Activated T-helper 1 cell treated with anti-CD3 and anti-CD28 coated beads, Interleukin-12 subunit alpha, Interleukin-12 subunit beta, Interleukin-2, Interleukin-4 antibody, amounts not matched to agents 30 ng/mL and 10 ng/mL and 1 ng/mL, durations not matched to agents 14 hours and 24 hours and 36 hours (primary cell): ENCODE measurements at places on chromosomes 12 and 14.
A peak's percentile ranks its signal among the peaks of the same experiment; 100 is the strongest.

DNA sequence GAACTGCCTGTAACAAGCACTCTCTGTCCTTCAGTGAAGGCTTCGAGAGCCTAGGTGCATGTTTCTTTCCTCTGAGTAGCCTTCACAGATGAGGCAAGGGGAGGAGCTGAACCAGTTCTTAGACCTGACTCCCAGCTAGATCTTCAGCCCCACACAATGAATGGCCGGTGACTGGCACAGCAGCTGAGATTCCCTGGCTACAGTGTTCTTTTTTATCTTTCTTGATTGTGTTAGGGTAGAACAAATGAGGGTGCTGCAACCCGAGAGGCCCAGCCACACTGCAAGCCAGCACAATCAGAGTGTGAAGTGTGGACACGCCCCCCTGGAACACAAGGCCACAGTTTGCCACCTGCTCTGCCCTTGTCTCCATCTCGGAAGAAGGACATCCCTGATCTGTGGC is 19.1 kb upstream of the COL2A1 start:
- H3K36me3 ChIP-seq = no peaks in the 10 kb centered on the region
- H3K27ac ChIP-seq = no peak overlapping the region
- H3K27me3 ChIP-seq = peaks cover 28% of the 10 kb centered on the region
- H3K4me1 ChIP-seq = no peaks in the 10 kb centered on the region
- no peak for DNase-seq

GRCh38 chr14:50560931-50561285 is 963 bp downstream of the ATL1 start:
- peaks cover 20% of the 10 kb centered on the region for H3K4me1 ChIP-seq
- peak; percentile 30 for DNase-seq
- peak overlapping the region; percentile 83 for H3K4me3 ChIP-seq
- H3K36me3 ChIP-seq = no peaks in the 10 kb centered on the region
- H3K27ac ChIP-seq = no peak overlapping the region

DNA sequence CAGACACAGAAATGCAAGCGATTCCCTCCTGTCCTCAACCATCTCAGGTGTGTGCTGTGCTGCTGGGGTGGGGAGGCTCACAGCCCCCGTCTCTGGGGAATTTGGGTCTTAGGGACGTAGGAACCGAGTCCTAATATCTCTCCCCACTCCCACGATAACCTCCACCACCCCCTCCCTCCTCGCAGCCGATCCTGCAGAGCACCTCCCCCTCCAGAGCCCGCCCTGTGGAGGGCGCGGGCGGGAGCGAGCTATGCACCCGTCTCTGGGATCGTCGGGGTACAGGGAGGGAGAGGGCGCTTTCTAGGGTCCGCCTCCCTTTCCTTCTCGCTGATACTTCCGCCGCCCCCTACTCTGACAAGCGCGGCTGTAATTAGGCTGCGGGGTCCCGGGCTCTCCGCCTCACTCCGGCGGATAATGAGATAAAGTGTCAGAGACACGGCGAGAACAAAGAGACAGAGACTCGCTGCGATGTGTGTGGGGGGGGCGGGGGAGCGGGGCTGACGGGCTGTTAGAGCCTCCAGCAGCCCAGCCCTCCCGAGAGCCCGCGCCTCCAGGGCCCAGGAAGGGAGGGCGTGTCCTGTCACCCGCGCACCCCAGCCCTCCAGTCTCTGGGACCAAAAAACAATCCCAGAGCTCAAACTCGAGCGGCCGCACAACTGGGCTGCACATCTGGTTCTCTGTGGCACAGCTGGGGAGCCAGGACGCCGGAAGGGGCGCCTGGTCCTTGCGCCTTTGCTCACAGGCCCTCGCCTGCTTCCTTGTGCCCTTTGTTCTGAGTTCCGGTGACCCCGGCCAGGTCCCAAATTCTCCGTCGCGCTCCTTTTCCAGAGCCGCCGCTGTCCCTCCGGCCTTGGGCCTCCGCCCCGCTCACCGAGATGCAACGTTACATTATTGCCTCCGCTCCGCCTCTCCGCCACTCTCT is 8.7 kb downstream of the SHMT2 start:
- H3K27me3 ChIP-seq = peaks cover 45% of the 10 kb centered on the region
- DNase-seq = no peak
- H3K4me3 ChIP-seq = peak overlapping the region; percentile 95
- H3K36me3 ChIP-seq = peaks cover 21% of the 10 kb centered on the region

- H3K4me1 ChIP-seq = peaks cover 27% of the 10 kb centered on the region
- no peak for DNase-seq
- peaks cover 23% of the 10 kb centered on the region for H3K36me3 ChIP-seq
- H3K27ac ChIP-seq = no peak overlapping the region
- H3K4me3 ChIP-seq = peak overlapping the region; percentile 3
- H3K27me3 ChIP-seq = peaks cover 45% of the 10 kb centered on the region
These were observed 1.3 kb downstream of the DDN start for GRCh38 chr12:48997719-48998496.

GRCh38 chr14:21543963-21544362 is 17.8 kb upstream of the SALL2 start:
- peaks cover 13% of the 10 kb centered on the region for H3K27me3 ChIP-seq
- H3K36me3 ChIP-seq = no peaks in the 10 kb centered on the region
- no peak overlapping the region for H3K4me3 ChIP-seq
- DNase-seq = no peak
- H3K4me1 ChIP-seq = no peaks in the 10 kb centered on the region

- H3K4me3 ChIP-seq = no peak overlapping the region
- no peak overlapping the region for H3K27ac ChIP-seq
- peaks cover 2% of the 10 kb centered on the region for H3K36me3 ChIP-seq
- DNase-seq = no peak
- peaks cover 17% of the 10 kb centered on the region for H3K4me1 ChIP-seq
These were observed 19.2 kb downstream of the PELI2 start for GRCh38 chr14:56137453-56137807.

DNA sequence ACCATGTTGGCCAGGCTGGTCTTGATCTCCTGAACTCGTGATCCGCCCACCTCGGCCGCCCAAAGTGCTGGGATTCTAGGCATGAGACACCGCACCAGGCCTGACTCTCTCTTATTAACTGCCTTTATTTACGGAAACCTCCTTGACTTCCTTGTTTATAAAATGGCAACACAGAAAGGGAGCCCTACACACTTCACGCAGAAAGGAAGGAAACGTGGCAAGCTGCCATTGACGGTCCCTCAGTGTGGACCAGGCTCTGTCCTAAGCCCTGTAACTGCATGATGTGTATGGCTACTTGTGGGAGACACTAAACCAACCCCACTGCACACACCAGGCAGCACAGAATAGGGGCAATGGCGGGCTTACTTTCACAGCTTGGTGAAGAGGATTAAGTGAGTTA is 11.7 kb downstream of the CINP start:
- H3K27ac ChIP-seq = no peak overlapping the region
- no peak for DNase-seq
- no peaks in the 10 kb centered on the region for H3K4me1 ChIP-seq
- H3K4me3 ChIP-seq = no peak overlapping the region

GRCh38 chr12:117521346-117521745 is 159.9 kb upstream of the NOS1 start:
- H3K4me3 ChIP-seq = no peak overlapping the region
- no peaks in the 10 kb centered on the region for H3K4me1 ChIP-seq
- H3K27ac ChIP-seq = no peak overlapping the region
- no peak for DNase-seq
- H3K36me3 ChIP-seq = no peaks in the 10 kb centered on the region

DNA sequence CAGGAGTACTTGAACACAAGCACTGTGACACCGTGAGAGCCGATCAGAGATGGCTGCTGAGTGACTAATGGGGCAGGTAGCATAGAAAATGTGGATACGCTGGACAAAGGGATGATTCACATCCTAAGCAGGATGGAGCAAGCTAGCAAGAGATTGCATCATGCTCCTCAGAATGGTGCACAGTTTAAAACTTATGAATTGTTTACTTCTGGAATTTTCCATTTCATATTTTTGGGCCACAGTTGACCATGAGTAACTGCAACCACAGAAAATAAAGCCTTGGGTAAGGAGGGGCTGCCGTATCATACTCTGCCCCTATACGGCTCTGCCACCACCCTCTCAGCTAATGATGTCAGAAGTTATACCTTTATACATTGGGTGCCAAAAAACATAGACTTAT is 23.3 kb upstream of the MARK3 start:
- H3K4me3 ChIP-seq = no peak overlapping the region
- peaks cover 2% of the 10 kb centered on the region for H3K27me3 ChIP-seq
- H3K27ac ChIP-seq = no peak overlapping the region
- peaks cover 11% of the 10 kb centered on the region for H3K36me3 ChIP-seq

DNA sequence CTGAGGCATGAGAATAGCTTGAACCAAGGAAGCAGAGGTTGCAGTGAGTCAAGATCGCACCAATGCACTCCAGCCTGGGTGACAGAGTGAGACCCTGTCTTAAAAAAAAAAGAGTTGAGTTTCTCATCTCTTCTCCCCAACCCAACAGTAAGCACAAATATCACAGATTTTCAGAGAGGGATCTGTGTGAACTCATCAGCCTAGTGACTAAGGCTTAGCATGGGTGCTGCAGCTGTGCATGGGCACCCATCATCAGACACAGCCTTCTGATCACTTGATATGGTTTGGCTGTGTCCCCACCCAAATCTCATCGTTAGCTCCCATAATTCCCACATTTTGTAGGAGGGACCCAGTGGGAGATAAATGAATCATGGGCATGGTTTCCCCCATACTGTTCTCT is 298.9 kb downstream of the PCNX1 start:
- H3K4me1 ChIP-seq = no peaks in the 10 kb centered on the region
- DNase-seq = no peak
- H3K27me3 ChIP-seq = peaks cover 4% of the 10 kb centered on the region
- H3K36me3 ChIP-seq = no peaks in the 10 kb centered on the region
- H3K27ac ChIP-seq = no peak overlapping the region

DNA sequence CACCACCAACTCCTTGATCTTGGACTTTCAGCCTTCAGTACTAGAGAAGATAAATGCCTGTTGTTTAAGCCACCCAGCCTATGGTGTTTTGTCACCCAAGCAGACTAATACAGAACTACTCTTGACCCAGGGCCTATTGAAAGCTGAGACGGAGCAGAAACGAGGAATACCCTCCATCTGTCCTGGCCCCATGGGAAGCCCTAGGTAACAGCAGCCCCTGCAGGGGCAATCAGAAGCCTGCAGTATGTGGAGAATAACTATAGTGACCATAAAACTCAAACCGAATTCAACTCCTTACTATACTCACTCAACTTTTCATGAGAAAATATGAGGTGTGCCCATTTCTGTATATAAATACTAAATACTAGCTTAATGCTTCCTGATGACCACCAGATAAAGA is 307.4 kb downstream of the NUAK1 start:
- no peaks in the 10 kb centered on the region for H3K36me3 ChIP-seq
- no peak overlapping the region for H3K27ac ChIP-seq
- no peaks in the 10 kb centered on the region for H3K27me3 ChIP-seq
- H3K4me1 ChIP-seq = no peaks in the 10 kb centered on the region
- no peak for DNase-seq

GRCh38 chr12:65828711-65829339 is 4.5 kb downstream of the HMGA2 start:
- no peak overlapping the region for H3K4me3 ChIP-seq
- peaks cover 65% of the 10 kb centered on the region for H3K27me3 ChIP-seq
- peaks cover 6% of the 10 kb centered on the region for H3K4me1 ChIP-seq
- DNase-seq = no peak
- no peak overlapping the region for H3K27ac ChIP-seq

- H3K4me3 ChIP-seq = no peak overlapping the region
- DNase-seq = no peak
These were observed 17.9 kb downstream of the PXN start for GRCh38 chr12:120247621-120248030.

GRCh38 chr12:54032627-54033100 is at the start of gene HOXC5:
TSS of gene HOXC5 (plus strand) at chr12:54033050. CDS start at chr12:54033123, 73 bp downstream.
- peak within 1 kb of the TSS; percentile 49 for H3K4me3 ChIP-seq
- no peaks in the 10 kb centered on the region for H3K36me3 ChIP-seq
- peak; percentile 48 for DNase-seq
- peaks cover 20% of the 10 kb centered on the region for H3K4me1 ChIP-seq
- H3K27me3 ChIP-seq = peaks cover 79% of the 10 kb centered on the region
- peak within 1 kb of the TSS; percentile 52 for H3K27ac ChIP-seq

DNA sequence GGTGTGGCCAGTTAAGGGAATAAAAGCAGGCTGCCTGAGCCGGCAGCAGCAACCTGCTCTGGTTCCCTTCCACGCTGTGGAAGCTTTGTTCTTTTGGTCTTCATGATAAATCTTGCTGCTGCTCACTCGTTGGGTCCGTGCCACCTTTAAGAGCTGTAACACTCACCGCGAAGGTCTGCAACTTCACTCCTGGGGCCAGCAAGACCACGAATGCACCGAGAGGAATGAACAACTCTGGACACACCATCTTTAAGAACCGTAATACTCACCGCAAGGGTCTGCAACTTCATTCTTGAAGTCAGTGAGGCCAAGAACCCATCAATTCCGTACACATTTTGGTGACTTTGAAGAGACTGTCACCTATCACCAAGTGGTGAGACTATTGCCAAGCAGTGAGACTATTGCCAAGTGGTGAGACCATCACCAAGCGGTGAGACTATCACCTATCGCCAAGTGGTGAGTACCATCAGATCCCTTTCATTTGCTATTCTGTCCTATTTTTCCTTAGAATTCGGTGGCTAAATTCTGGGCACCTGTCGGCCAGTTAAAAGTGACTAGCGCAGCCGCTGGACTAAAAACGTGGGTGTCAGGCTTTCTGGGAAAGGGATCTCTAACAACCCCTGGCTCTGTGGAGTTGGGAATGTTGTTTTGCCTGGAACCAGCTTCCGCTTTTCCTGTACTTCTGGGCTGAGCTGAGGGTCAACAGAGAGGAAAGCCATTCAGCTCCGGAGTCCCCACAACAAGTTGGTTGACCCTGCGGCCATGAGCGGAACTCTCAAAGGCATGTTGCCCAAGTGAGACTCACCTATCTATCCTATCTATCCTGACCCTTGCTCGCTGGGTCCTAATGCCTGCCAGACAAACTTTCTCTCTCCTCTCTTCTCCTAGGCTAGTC is at the start of gene DHRS2:
TSS of gene DHRS2 (plus strand) at position 48 of the 895 bp plus-strand sequence. CDS start 2,501 bp downstream, outside the sequence.
- no peaks in the 10 kb centered on the region for H3K27me3 ChIP-seq
- H3K4me1 ChIP-seq = peaks cover 5% of the 10 kb centered on the region
- H3K36me3 ChIP-seq = no peaks in the 10 kb centered on the region
- DNase-seq = no peak

DNA sequence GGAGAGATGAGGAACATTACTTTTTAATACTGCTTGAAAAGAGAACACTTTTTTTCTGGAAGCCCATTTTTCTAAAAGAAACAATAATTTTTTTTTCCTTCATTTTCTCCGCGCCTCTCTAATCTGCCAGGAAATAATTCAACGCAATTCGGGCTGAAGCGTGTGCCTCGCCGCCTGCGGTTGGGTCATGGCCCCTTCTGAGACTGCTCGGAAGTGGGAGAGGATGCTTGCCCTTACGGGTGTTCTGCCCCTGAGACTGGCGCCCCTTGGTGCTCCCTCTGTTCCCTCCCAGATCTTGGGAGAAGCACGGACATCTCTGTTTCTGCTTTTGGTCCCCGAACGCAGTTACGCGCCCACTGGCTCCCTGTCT is 332 bp upstream of the TBC1D30 start:
- H3K4me3 ChIP-seq = no peak overlapping the region
- peaks cover 45% of the 10 kb centered on the region for H3K27me3 ChIP-seq
- H3K36me3 ChIP-seq = no peaks in the 10 kb centered on the region

- H3K4me1 ChIP-seq = no peaks in the 10 kb centered on the region
- H3K27ac ChIP-seq = no peak overlapping the region
- no peaks in the 10 kb centered on the region for H3K27me3 ChIP-seq
- H3K36me3 ChIP-seq = no peaks in the 10 kb centered on the region
These were observed 638.3 kb upstream of the TBX3 start for GRCh38 chr12:115322275-115322674.

- peaks cover 10% of the 10 kb centered on the region for H3K27me3 ChIP-seq
- no peak overlapping the region for H3K4me3 ChIP-seq
- H3K4me1 ChIP-seq = no peaks in the 10 kb centered on the region
- no peak for DNase-seq
These were observed 83.3 kb upstream of the SLC38A4 start for GRCh38 chr12:46908936-46909635.
